Skeletal muscle cell (primary cell): ENCODE measurements at places on chromosomes 4 and X.
A peak's percentile ranks its signal among the peaks of the same experiment; 100 is the strongest.

GRCh38 chr4:126992910-126993309 lies 639.8 kb upstream of the INTU start:
- no peak for DNase-seq

- no peak for DNase-seq
Measured at GRCh38 chr4:135735512-135735911, 1533.9 kb upstream of the PABPC4L start.

DNA sequence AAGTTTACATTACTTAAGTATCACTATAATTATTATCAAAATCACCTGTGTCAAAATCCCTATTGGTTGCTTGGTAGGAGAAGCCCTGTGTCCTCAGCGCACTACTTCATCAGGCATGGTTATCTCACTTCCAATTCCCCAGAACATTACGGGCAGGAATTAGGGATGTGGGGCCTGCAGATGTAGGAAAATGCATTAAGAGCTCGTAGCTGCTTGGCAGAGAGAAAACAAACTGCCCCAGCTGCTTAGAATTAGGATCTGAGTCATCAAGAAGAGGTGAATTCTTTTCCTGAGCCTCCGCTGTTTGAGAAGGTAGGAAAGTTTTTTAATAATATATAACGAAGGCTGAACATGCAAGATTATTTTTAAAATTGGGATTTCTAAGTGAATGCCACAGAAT lies 31.1 kb upstream of the CLNK start:
- no peak for DNase-seq

GRCh38 chr4:27429364-27429871 lies 568.8 kb downstream of the STIM2 start:
- DNase-seq, result peak; percentile 74

DNA sequence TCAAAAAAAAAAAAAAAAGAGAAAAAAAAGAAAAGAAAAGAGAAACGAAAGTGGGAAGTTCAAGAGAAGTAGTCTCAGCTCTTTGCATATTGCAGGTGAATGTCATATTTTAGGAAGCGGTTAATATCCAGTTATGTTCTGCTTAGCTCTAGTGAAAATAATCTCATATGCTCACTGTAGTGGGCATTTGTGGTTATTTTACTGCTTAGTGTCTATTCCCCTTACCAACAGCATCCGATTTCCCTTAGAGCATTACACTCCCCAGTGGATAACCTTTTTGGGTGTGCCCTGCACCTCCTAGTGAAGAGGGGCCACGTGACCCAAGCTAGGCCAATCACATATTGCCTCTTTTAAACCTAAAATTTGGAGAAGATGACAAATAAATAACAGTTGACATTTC lies 111.2 kb upstream of the ZNF827 start:
- no peak for DNase-seq

DNA sequence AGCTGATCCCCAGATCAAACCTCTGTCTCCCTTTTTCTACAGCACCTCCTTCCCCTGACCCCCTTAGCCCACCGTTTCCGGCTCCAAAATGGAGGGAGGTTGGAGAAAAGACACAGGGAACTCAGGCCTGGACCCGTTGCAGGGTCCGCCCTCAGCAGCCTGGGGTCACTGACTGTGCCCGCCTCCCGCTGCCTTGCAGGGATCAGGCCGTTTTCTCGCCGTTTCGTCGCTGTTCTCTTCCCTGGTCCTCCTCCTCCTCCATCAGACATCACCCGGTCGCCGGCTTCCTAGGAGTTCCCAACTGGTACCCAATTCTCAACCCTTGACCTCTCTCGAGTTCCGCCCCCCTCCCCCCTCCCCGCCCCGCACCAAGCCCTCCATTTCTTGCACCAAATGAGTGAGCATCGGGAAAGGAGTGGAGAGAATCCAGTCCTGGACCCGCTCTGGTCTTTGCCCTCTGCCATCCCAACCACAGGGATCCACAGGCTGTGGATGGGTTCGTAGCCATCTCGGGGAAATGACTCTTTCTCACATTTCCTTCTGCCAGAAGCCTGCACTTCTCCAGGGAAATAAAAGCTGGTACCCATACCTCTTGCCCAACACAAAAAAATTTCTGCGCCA lies 493 bp downstream of the TCEAL5 start:
- DNase-seq, result no peak

- DNase-seq, result no peak
Measured at GRCh38 chrX:29872831-29873230, 342.5 kb upstream of the MAGEB2 start.

DNA sequence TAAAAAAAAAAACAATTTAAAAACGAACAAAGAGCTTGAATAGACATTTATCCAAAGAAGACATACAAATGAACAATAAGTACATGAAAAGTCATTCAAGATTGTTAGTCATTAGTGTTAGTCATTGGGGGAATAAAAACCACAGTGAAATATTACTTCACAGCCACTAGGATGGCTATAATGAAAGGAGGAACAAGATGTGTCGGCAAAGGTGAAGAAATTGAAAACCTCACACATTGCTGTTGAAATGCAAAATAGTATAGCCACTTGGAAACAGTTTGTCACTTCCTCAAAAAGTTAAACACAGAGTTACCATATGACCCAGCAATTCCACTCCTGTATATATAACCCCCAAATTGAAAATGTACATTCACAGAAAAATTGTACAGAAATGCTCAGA lies 45.2 kb upstream of the SLC39A8 start:
- peak; percentile 27 for DNase-seq

- DNase-seq, result no peak
Measured at GRCh38 chr4:39922399-39922798, 55.3 kb downstream of the PDS5A start.

DNA sequence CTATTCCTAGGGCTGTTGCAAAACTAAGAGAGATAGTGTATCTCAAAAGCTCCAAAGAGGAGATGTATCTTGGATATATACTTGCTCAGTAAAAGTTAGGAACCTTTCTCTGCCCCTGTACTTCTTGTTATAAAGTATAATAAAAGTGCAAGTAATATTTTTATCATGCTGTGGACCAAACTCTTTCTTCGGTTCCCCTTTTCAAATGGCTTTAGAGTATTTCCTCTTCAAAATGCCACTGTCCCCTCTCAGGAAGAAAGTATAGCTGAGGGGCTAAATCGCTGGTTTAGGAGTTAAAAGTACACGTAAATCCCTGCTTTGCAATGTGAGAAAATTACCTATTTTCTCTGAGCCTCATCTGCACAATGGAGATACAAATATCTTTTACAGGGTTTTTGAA lies 169.1 kb upstream of the FTHL17 start:
- DNase-seq, result no peak

- DNase-seq, result no peak
Measured at GRCh38 chrX:118825227-118825626, 1.6 kb downstream of the ZCCHC12 start.

DNA sequence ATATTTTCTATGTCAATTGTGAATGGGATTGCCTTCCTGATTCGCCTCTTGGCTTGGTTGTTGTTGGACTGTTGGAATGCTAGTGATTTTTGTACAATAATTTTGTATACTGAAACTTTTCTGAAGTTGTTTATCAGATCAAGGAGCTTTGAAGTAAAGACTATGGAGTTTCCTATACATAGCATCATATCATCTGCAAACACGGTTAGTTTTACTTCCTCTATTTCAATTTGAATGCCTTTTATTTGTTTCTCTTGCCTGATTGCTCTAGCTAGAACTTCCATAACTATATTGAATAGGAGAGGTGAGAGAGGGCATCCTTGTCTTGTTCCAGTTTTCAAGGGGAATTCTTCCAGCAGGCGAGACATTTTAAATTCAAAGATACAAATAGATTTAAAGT lies 226.5 kb downstream of the FBXO8 start:
- DNase-seq, result no peak

- no peak for DNase-seq
Measured at GRCh38 chrX:110327336-110327735, 9.5 kb upstream of the AMMECR1 start.

GRCh38 chrX:107851215-107851614 lies 25.5 kb downstream of the MID2 start:
- DNase-seq, result no peak

DNA sequence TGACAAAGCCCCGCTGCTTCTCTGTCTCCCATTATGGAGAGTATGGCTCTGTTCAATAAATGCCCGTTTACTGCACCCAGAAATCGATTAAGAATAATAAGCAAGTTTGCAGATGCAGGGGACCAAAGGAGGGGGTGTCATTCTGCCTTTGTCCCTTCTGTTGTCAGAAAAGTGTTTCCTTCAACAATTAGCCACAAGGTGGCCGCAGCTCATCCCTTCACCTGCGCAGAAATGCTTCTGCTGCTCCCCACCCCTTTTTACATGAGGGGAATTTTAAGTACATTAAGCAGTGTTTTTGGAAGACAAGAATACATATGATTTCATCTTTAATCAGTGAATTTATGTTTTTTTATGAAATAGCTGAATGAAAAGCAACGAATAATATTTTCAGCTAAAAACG lies 175.6 kb upstream of the ARX start:
- no peak for DNase-seq

DNA sequence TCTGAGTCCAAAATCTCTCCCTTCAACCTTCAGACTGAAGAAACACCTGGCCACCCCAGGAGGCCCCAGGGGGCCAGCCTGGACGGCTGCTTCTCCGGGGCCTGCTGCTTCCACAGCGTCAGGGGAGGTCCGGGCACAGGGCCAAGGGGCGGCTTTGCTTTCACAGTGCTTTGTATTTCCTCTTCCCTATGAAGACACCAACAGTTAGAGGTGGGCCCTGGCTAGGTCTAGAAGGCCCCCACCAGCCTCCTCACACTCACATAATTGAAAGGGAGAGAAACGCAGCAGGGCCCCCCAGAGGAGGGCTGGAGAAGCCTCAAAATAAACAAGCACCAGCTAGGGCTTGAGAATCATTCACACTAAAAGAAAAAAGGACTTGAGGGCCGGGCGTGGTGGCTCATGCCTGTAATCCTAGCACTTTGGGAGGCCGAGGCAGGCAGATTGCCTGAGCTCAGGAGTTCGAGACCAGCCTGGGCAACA lies 17.8 kb downstream of the SCD5 start:
- peak; percentile 50 for DNase-seq

GRCh38 chrX:55663584-55663983 lies 40.4 kb downstream of the FOXR2 start:
- no peak for DNase-seq

- DNase-seq, result no peak
Measured at GRCh38 chr4:18844726-18845125, 823.2 kb upstream of the LCORL start.

DNA sequence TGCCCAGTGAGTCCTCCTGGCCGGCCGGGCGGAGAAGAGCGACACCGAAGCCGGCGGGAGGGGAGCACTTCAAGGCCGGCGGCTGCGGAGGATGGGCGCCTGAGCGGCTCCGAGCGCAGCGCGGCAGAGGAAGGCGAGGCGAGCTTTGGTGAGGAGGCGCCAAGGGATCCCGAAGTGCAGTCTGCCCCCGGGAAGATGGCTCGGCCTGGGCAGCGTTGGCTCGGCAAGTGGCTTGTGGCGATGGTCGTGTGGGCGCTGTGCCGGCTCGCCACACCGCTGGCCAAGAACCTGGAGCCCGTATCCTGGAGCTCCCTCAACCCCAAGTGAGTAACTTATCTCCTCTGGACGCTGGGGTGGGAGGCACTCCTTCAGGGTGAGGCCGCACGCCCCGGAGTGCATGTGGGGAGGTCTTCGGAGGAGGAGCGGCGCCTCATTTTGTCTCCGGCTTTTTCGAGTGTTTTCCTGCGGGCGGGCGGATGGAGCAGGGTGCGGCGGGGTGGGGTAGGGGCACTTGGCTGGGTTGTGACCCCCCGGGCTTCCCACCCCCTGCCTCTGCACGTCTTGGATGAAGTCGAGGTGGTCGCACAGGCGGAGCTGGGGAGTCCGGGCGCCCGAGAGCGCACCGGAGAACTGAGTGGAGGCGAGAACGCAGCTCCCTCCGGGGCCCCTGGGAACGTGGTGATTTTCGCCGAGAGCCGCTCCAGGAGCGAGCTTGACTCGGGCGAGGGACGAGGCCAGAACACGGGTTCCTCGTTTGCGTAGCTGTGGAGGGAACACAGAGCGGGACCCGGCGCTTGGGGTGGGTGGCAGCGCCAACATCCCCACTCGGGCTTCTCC lies 979 bp downstream of the EFNB1 start:
- DNase-seq, result no peak

- DNase-seq, result no peak
Measured at GRCh38 chrX:153621949-153622598, 23.1 kb upstream of the CCNQ start.

DNA sequence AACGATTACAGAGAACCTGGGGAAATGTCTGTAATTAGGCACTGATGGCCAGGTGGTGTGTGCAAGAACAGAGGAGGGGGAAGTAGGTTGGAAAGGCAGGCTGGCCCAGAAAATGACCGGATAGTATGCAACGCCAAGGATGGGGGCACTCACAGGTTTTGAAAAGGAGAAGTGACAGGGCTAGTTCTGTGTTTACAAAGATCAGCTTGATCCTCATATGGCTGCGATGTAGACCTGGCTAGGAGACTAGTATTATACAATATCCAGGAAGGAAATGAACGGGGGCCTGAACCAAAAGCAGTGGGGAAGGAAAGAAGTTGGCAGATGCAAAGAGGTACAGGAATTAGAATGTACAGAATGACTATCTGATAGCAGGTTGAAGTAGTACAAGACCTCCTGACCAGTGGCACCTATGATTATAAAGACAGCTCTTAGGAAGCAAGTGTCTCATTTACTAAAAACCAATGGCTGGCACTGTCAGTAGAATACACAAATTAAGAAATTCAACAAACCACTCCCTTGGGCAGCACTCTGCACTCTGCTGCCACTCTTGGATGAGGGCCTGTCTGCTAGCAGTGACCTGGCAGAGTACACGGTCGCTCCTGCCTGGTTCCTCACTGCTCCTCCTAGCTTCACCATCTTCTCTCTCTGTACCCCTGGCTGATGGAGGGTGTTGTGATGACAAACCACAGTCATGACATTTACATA lies 14.1 kb downstream of the MFAP3L start:
- no peak for DNase-seq

- peak; percentile 27 for DNase-seq
Measured at GRCh38 chrX:103536071-103536470, 16.8 kb upstream of the RAB40A start.

- peak; percentile 60 for DNase-seq
Measured at GRCh38 chr4:87819281-87819919, 13.4 kb upstream of the MEPE start.

DNA sequence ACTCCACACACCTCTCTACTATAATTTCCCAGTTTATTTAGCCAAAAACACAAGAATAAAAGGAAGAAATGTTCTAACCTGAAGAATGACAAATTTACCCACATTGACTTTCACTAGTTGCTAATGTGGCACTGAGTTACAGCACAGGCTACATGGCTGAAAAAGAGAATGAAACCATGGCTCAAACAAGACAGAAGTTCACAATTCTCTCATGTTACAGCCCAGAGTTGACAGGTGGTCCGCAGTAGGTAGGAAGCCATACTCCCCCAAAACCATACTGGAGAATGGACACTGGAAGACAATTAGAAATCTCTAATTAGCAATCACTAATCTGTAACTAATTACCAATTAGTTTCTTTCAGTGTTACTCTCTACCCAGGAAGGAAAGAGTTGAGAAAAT lies 170.8 kb downstream of the ADGRA3 start:
- no peak for DNase-seq

- peak; percentile 61 for DNase-seq
Measured at GRCh38 chr4:73608689-73609594, 11.3 kb downstream of the RASSF6 start.

- DNase-seq, result no peak
Measured at GRCh38 chr4:54391104-54391503, 162.0 kb downstream of the PDGFRA start.

GRCh38 chrX:45358392-45358791 lies 157.7 kb upstream of the DIPK2B start:
- DNase-seq, result no peak

- no peak for DNase-seq
Measured at GRCh38 chr4:113478032-113478431, 283.5 kb downstream of the CAMK2D start.
